Stimulated activated CD8-positive, alpha-beta memory T cell treated with anti-CD3 and anti-CD28 coated beads, Interleukin-15, amount 100 ng/mL, for 48 hours (primary cell): ENCODE measurements at places on chromosomes 1 and 21.
A peak's percentile ranks its signal among the peaks of the same experiment; 100 is the strongest.

GRCh38 chr1:157157501-157158190 is 19.5 kb upstream of the ETV3 start:
- DNase-seq, result no peak

DNA sequence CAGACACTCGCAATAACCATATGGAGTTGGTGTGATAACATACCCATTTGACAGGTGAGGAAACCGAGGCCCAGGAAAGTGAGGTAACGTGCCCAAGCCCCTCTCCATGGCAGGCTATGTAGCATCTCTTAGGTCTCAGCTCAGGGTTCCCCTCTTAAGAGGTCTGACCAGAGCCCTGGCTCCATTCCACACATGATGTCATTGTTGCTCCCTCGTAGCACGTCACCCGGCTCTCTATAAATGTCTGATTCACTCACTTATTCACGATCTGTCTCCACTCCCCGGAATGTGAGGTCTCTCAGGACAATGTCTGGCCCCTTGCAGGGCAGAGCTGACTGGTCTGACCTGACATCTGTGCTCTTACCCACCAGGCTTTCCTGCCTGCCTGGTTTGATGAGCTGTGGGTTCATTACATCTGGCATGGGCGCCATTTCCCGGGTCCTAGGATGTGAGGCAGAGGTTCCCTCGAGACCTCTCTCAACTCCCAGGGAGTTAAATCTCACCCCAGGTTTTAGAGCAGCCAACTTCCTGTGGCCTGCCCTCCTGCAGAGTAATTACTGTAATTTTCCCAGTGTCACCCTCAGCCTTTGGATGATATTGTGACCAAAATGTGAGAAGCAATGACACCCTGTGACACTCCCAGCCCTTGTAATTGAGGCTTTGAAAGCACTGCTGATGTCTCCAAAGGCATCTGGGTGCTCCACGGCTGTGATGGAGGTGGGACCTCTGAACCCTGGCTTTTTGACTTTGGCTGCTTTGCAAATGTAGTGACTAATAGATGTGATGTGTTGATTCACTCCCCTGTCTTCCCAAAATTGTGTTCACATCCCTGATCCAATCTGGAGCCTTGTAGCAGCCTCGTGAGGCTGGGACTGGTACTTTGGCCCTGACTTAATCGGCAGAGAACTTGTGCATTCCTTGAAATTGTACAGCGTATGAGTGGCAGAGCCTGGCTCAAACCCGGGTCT is 10.6 kb downstream of the ACTL8 start:
- no peak for DNase-seq

DNA sequence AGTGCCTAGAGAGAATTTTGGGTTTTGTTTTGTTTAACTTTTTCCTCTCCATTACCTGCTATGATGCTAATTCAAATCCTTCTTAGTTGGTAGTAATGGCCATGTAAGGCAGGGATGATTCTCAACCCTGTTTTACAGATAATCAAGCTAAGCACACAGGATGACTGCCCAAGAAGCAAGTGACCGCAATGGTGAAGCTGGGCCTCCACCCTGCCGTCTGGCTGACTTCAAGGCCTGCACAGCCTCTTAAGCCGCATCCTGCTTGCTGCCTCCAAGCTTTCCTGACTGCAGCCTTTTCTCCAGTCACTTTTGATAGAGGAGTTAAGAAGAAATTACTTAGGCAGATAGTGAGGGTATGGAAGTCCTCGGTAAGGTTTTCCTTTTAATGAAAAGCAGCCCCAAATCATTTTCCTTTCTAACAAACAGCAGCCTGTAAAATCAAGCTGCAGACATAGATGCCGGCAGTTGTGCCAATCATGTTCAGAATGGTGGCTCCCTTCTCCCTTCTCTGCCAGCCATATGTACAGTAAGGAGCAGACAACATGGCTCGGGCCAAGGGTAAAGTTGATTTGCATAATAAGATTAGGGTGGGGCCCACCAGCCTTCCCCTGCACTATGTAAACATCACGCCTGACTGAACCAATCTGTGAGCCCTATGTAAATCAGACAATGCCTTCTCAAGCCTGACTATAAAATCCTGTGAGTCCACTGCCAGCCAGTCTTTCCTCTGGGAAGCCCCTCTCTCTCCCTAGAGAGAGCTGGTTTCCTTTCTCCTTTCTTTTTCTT is 8.8 kb upstream of the CTBS start:
- no peak for DNase-seq

DNA sequence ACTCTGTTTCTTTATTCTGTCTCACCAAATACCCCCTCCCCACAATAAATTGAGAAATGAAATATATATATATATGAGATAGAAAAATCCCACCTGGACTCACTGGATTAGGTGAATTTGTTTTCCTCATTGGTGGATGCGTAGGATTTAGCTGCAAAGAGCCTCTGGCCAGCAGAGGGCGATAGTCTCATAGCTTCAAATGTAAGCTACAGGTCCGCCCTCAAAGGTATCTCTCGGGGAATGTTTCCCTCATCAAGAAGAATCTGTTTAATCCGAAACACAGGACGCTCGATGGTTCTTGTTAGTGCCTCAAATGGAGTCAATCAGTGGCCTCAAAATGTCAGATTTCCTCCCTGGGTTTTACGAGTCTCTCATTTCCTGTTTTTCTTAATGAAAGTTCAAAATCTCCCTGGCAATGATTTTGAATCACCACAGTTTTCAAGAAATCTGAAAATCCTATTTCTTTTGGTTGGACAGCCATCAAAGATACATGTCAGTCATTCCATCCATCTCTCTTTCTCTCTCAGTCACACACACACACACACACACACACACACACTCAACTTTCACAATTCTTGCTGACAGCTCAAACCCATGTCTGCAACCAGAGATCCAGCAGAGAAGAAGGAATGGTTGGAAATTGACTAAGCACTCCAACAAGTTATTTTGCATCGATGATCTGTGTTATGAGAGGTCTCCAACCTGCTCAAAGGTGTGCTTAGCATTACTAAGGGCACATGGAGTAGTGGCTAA is 13.9 kb upstream of the CAMK1G start:
- peak; percentile 45 for DNase-seq

DNA sequence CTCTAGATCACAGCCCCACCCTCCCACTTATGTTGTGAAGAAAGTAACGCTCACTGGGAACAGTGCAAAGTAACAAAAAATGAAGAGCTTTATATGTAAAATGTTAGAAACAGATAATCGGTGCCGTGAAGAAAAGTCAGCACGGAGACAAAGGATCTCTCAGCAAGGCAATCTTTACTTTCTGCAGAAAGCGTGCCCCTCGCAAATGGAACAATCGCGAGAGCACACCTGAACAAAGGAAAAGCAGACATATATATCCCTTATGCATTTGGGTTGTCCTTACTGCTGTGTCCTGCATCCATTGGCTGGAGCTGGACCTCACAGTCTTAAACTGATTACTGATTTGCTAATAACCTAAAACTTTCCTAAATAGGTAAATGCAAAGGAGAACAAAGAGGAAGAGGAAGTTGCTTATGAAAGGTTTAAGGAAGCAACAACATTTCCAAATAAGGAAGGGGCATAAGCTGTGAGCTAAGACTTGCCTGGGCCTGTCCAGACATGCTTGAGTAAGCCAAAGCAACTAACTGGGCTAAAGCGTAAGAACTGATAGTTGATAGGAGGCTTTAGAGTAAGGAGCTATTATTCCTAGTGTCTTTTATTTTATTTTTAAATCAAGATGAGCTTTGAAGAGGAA is 89.7 kb downstream of the GTF2B start:
- no peak for DNase-seq

DNA sequence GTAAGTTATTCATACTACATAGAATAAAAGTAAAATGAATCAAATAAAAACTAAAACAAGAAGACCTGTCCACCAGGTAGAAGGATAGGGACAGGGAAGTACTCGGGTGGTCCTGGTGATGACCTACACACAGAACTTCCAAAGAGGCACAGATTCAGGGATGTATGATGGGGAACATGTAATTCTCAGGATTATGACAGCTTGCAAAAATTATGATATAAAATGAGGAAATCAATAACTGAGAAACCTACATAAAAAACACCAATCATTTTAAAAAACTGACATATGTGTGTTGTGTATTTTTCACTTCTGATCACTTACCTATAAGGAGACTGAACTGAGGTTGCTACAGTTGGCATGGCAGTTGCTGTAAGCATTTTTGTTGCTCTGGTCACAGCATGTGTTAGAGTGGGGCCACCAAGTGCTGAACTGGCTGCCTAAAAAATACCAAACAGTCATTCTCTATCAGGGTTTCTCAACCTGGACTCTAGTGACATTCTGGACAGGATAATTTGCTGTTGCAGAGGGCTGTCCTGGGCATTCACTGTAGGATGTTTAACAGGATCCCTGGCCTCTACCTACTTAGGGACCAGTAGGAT is 73.8 kb downstream of the USP24 start:
- no peak for DNase-seq

DNA sequence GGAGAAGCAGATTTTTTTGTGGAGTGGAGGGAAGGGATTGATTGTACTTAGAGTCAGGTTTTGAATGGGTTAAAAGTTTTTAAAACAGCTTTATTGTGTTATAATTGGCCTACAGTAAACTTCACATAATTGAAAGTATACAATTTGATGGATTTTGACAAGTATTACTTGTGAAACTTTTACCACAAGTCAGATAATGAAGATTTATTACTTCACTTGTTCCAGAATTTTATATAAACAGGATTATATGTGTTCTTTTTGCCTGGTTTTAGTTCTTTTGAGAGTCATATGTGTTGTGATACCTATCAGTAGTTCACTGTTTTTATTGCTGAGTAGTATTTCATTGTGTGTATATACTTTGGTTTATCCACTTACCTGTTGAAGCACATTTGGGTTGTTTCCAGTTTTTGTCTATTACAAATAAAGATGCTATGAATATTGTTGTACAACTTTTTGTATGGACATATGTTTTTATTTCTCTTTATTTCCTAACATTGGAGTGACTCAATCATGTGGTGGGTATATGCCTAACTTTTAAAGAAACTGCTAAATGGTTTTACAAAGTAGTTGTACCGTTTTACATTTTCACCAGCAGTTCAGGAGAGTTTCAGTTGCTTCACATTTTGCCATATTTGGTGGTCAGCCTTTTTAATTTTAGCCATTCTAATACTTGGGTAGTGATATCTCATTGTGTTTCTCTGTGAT is 71.0 kb downstream of the DYRK1A start:
- no peak for DNase-seq

DNA sequence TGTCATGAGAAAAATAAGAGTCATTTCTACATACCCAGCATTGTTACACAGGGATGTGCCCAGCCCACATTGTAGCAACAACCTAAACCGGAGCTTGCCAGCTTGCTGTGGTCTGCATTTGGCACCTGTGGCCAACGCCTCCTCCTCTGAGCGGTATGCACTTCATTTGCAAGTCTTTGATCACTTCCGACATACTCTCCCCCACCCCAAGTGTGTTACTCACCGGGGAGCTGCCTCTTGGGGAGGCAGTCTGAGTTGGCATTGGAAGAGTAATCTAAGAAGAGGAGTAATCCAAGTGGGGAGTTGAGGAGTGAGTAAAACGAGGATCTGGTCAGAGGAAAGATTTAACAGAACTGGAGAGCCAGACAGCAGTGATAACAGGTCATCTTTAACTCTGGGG is 3.8 kb downstream of the BCL9 start:
- DNase-seq, result peak; percentile 83

GRCh38 chr1:103108376-103109150 is at the start of gene COL11A1:
TSS of gene COL11A1 (minus strand) at chr1:103108522. CDS start at chr1:103108178, 344 bp downstream.
- DNase-seq, result no peak

DNA sequence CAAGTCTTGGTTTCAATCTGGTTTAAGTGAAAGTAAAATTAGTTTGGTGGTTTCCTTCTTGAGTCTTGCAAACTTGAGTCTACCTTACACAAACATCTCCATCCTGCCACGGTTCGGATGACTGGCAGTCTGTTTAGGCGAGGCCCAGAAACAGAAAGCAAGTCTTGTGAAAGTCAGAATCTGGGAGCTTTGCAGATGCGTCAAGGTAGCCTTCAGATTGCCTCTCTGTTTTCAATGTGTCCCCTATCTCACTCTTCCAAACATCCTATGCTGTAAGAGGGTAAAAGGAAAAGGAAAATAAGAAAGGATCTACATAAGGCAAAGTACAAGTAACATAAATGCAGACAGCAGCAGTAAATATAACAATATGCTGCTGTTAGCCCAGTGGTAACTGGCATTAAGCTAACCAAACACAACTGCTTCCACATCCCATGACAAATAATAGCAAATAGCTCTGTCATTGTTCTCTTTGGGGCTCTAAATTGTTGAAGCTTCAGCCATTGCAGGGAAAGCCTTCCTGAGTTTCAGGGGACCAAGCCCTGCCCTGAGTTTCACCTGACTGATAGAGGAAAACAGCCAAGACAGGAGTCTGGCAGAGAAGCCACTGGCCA is 26.2 kb upstream of the C1orf105 start:
- peak; percentile 54 for DNase-seq

- no peak for DNase-seq
These were observed 32.1 kb downstream of the SH3BGR start for GRCh38 chr21:39483917-39484316.
